Activated CD8-positive, alpha-beta memory T cell treated with anti-CD3 and anti-CD28 coated beads, Interleukin-2, amount 10 ng/mL, durations not matched to agents 7 days and 5 days (primary cell): ENCODE measurements at places on chromosomes 12 and 14. TPM values are rescaled to one million over a fixed set of nuclear protein-coding genes. Genes with fewer than 3 reads are reported as not detected.

The ADGRD1 gene
- 0.23 TPM for total RNA-seq

DNA sequence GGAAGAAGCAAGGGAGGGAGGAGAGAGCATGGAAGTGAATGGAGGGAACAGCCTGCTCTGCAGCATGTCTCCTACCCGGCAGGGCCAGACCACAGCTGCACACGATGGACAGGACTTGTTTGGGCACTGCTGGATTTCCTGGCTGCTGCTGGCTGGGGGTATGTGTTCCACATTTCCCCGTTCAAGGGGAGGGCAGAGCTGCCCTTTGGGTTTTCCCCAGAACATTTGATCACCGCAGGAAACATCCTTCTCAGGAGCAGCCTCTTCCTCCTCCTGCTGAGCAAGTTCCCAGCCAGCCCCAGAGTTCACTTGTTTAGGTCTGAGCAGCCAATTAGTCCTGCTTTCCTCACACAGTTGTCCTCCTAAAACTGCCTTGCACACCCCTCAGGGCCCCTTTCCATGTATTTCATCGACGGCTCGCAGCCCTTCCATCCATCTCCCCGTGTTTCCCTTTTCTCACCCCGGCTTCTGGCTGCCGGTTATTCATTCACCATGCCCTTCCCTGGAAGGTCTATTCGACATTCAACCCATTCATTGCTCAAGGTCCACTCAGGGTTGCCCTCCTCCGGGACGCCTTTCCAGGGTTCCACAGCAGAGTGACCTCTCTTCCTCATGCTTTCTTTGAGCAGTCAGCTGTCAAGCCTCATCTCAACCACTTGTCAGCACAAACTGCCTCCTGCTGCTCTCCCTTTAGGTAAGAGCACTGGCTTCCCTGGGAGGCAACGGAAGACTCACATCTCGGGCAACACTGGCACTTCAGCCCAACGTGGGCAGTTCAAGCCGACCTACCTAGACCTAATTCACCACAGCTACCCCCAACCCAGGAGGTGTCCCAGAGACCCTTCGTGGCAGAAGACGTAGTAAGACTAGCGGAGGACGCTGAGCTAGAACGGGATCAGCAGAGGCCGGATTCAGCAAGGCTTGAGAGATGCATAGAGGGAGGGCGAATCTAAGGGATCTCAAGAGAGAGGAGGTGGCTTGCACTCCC lies 20.1 kb upstream of the ANO2 start:
- H3K4me3 ChIP-seq = no peak overlapping the region
- no peak for DNase-seq
- H3K36me3 ChIP-seq = no peaks in the 10 kb centered on the region
- no peak overlapping the region for H3K27ac ChIP-seq
- peaks cover 14% of the 10 kb centered on the region for H3K27me3 ChIP-seq
- H3K4me1 ChIP-seq = peaks cover 1% of the 10 kb centered on the region

GRCh38 chr12:125528281-125528680 lies 463.0 kb downstream of the AACS start:
- H3K4me3 ChIP-seq = no peak overlapping the region
- DNase-seq = no peak
- H3K4me1 ChIP-seq = no peaks in the 10 kb centered on the region
- peaks cover 4% of the 10 kb centered on the region for H3K27me3 ChIP-seq
- no peaks in the 10 kb centered on the region for H3K36me3 ChIP-seq

DNA sequence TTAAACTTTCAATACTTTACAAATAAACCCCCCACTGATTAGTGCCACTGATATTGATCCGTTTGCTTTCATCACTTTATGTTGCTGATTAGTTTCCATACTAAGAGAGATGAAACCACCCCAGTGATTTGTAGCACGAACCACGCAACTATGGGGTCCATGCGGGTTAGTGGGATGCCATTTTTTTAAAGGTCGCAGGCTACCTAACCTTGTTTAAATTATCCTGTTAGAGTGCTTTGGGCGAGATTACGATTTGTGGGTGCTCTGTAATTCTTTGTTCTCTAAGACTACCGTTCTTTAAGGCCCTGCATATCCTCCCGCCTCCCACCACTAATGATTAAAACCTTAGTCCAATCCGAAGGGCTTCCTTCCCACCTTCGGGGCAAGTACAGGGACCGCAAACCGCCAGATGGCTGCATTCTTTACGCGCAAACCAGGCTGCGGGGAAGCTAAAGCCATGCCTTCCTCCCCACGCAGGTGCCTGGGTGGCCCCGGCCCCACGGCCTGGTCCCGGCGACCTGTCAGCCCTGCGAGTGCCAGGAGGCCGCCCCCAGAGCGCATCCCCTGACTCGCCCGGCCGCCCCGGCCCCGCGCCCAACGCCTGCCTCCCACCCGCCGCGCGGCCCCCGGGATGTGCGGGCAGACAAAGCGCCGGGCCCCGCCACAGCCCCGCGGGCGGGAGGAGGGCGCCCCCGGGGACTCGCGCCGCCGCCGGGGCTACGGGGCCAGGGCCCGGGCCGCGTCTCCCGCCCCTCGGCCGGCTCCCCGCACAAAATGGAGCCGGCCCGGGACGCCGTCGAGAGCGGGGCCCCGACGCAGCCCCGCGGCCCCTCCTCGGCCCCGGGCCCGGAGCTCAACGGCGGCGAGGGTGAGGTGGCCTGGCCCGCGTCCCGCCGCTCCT lies 759 bp downstream of the NFYB start:
- H3K36me3 ChIP-seq = peaks cover 6% of the 10 kb centered on the region
- H3K27me3 ChIP-seq = peaks cover 10% of the 10 kb centered on the region
- H3K4me3 ChIP-seq = peak overlapping the region; percentile 79
- H3K4me1 ChIP-seq = peaks cover 24% of the 10 kb centered on the region
- peak; percentile 74 for DNase-seq

DNA sequence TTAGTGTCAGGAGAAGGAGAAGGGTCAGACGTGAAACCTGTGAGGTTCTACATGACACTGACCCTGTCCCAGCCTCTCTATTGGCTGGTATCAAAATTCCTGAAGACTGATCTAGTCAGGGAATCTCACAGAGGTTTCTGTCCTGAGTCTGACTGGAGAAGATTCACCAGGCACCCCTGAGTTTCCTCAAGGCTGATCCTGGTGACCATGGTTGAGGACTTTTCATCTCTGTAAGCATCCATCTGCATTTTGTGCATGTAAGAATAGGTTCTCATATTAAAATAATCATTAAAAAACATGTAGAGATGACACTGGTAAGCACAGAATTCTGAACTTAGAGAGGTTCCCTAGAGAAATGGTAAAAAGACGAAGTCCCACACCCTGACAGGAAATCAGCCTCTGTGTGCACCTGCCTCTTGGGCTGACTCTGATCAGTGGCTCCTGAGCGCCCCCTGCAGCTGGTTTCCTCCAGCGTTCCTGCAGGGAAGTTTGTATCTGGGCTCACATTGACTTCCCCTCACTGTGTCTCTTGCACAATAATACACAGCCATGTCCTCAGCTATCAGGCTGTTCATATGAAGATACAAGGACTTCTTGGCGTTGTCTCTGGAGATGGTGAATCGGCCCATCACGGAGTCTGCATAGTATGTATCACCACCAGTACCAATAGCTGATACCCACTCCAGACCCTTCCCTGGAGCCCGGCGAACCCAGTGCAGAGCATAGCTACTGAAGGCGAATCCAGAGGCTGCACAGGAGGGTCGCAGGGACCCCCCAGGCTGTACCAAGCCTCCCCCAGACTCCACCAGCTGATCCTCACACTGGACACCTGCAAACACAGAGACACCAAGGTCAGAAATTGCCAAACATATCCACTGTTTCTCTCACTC lies 991.9 kb downstream of the TMEM121 start:
- no peak overlapping the region for H3K4me3 ChIP-seq
- peak; percentile 89 for DNase-seq
- no peaks in the 10 kb centered on the region for H3K36me3 ChIP-seq
- H3K27ac ChIP-seq = no peak overlapping the region
- peaks cover 58% of the 10 kb centered on the region for H3K27me3 ChIP-seq

The MYF5 gene
- not detected for total RNA-seq

- peaks cover 4% of the 10 kb centered on the region for H3K27me3 ChIP-seq
- no peak overlapping the region for H3K4me3 ChIP-seq
- H3K36me3 ChIP-seq = peaks cover 2% of the 10 kb centered on the region
- no peak for DNase-seq
Observed at GRCh38 chr12:2009623-2010022, 5.4 kb upstream of the DCP1B start.

DNA sequence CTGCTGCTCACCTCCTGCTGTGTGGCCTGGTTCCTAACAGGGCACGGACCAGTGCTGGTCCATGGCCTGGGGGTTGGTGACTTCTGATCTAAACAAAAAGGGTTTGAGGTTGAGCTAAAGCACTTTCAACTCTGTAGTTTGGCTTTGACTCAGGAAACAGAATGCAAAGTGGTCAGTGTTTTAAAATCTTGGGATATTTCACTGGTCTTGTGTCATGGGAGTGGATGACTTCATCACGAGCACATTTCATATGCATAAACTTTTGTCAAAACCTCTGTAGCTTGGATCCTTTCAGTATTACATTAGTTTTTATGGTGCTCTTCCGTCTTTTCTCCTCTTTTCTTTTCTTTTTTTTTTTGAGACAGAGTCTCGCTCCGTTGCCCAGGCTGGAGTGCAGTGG lies 25.6 kb downstream of the FAM161B start:
- no peaks in the 10 kb centered on the region for H3K4me1 ChIP-seq
- peak overlapping the region; percentile 25 for H3K27ac ChIP-seq
- H3K4me3 ChIP-seq = no peak overlapping the region
- no peaks in the 10 kb centered on the region for H3K27me3 ChIP-seq

DNA sequence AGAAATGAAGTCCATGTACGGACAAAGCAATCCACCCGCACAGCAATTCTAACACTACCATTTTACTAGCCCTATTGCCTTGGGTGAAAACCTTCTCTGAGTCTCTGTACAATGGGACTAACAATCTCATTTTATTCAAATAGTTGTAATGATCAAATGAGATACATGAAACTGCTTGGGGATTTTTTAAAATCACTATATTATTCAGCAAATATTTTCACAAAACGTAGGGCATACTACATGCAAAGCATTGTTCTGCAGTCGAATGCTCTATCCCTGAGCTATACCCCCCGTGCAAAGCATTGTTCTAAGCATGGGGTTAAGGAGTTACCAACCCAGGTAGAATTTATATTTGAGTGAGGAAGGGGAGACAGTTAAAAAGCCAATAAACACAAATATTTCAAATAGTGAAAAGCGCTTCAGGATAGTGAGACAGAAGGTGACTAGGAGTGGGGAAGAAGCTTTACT lies 554 bp upstream of the ATF7 start:
- H3K4me3 ChIP-seq = peak overlapping the region; percentile 97
- H3K27ac ChIP-seq = peak overlapping the region; percentile 92
- no peak for DNase-seq
- H3K4me1 ChIP-seq = peaks cover 42% of the 10 kb centered on the region
- H3K36me3 ChIP-seq = peaks cover 2% of the 10 kb centered on the region

- H3K36me3 ChIP-seq = no peaks in the 10 kb centered on the region
- H3K27me3 ChIP-seq = no peaks in the 10 kb centered on the region
- DNase-seq = no peak
- H3K4me1 ChIP-seq = no peaks in the 10 kb centered on the region
Observed at GRCh38 chr12:22209422-22209821, 125.1 kb downstream of the ST8SIA1 start.
